ENCODE measurements at places on chromosomes 7 and 10.

DNA sequence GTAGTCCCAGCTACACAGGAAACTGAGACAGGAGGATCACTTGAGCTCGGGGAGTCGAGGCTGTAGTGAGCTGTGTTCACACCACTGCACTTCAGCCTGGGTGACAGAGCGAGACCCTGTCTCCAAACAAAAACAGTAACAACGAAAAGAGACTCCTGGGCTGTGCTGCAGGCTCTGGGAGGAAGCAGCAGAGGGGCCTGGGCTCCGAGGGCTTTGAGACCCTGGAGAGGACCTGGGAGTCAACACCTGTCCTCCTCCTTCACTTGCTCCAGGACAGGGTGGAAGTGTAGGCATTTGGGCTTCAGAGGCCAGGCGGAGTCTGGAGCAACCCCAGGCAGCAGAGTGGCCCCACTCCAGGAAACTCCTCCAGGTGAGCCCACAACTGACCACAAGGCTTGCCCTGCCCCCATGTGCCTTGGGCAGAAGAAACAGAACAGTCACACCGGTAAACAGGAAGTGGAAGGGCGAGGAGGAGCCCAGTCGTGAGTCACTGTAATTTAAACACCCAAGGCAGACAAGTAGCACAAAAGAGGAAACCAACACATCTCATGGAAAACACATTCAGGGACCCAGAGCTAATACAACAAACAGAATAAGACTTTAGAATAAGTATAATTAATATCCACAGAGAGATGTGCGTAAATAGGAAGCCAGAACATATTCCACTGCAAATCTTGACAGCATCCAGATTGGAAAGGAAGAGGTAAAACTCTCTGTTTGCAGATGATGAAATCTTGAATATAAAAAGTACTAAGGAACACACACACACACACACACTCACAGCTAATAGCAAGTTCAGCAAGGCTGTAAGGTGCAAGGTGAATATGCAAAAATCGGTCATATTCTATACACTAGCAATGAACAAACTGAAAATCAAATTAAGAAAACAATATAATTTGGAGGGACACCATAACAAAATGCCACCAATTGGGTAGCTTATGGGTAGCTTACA, 20.5 kb upstream of the RASGEF1A start:
- peak; percentile 49 for DNase-seq

DNA sequence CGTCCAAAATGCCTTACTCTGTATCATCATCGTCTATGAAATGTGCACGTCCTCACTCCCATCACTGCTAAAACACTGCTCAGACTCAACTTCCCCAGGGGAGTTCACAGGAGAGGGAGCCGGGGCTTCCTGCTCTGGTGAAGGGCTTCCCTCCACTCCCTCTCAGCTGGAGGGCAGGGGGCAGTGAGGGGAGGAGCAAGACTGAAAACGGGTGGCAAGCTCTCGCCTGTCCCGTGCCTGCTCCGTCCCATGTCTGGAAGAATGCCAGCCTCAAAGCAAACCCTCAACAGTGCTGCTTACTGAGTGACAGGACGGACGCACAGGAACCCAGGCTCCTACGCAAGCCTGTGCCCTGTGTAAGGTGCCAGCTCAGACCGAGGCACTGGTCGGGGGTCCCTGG, 25.1 kb downstream of the PRKAG2 start:
- DNase-seq: no peak

DNA sequence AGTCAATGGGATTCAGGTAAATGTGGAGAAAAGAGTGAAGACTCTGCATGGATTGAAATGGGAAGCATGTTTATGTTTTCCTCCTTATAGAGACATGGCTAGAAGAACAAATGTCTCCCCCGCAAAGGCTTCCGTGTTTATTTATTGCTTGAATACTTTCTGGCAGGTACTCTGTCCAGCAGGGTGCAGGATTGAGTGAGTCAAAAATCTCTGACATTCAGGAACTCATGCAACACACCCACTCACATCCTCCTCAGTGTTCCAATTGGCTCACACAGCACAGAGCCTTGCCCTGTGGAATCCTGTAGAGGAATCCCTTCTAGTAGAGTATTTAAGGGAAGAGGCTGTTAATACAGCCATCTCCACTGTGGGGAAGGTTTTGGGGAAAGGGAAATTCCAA, 290.3 kb upstream of the VWC2 start:
- no peak for DNase-seq

DNA sequence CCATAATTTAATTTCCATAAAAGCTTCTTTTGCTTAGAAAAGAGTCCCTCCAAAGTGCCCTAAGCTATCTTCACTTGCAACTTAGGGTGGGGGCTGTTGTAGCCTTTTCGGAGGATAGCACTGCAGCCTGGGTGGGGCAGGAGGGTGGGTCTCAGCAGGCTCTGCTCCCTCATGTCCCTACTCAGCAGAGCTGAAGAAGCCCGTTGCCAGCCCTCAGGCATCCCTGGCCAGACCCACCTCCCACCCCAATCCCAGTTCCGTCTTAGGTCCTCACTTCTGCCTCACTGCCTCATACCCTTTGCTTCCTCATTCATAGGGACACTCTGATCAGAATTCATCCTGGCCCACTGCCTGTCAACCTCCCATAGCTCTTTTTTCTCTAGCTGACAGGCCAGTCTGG, 99.8 kb upstream of the ZMIZ1 start:
- DNase-seq: no peak

Data from stimulated activated naive CD4-positive, alpha-beta T cell treated with Interleukin-2 at 50 U/mL for 16 hours (primary cell).